ENCODE measurements at places on chromosomes 6 and 20.

DNA sequence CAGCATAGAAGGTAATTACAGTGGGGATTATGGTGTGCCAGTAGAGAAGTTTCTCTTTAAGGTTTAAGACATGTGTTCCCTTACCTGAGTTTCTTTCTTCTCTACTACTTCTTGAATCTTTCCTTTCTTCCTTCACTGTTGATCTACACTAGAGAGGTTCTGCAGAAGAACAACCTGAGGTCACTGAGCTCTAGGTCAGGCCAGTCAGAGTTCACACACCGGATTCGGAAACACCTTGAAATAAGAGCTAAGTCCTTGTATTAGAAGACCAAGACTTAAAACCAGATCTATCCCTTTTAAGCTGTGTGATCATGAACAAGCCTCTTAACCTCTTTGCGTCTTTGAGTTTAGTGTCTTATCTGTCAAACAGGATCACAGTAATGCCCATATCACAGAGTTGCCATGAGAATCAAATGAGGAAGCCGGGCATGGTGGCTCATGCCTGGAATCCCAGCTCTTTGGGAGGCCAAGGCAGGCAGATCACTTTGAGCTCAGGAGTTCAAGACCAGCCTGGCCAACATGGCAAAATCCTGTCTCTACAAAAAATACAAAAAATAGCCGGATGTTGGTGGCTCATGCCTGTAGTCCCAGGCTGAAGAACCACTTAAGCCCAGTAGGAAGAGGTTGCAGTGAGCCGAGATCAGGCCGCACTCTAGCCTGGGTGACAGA is 22.0 kb upstream of the TGM3 start:
- no peak for DNase-seq

DNA sequence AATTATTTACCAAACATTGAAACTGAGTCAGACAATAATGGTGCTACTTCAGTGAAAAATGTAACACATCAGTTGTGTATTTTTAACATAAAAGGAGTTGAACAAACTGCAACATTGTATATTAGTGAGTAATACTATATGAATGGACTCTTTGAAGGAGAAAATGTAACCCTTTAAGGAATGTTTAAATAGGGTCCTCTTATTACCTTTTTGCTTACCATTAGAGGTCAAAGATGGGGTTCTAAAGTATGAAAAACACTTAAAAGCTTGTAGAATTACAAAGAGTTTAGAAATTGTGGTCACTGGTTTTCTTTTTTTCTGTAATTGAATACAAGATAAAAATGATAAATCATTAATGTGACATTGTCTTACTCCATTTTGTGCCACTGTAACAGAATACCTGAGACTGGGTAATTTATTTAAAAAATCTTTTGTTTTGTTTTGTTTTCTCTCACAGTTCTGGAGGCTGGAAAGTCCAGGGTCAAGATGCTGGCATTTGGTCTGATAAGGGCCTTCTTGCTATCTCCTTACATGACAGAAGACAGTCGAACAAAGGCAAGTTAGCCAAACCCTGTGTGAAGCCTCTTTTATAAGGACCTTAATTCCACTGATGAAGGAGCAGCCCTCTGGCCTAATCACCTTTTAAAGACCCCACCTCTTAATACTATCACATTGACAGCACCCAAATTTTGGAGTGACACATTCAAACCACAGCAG is 43.2 kb downstream of the SESN1 start:
- DNase-seq: no peak

DNA sequence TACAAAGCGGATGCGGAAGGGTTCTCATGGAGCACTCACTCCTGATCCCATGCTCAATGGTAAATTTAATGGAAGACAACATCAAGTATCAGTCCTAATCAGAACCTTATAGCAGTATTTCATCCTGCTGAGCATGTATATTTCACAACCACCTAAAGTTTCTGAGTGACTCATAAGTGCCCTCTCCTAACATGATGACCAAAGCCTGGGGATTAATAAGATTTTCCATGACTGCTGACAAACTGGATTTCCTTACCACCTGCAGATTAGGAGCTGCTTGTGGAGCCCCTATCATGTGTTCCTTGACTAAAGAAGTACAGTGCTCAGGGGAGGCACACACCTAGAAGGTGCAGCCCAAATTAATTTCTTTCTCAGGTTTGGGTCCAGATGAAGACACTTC is 112.8 kb downstream of the INSM1 start:
- peak; percentile 39 for DNase-seq

DNA sequence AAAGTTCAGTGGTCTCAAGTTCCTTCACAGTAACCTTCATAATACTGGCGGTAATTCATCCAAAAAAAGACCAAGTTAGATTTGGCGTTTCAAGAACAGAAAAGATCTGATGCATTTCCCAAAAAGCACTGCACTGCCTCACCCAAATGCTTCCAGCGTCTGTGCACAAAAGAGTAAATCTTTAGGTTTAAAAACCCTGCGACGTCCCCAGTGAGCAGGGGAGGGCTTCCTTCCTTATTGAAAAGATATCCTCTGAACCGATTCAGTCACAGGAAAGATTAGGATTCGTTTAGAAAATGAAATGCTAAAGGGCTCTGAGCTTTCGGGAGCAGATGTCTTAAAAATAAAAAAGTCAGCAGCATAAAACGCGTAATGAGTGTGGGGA is 654 bp downstream of the TBC1D7 start:
- no peak for DNase-seq

GRCh38 chr6:26306232-26306631 is 58.8 kb upstream of the BTN3A2 start:
- DNase-seq: no peak

DNA sequence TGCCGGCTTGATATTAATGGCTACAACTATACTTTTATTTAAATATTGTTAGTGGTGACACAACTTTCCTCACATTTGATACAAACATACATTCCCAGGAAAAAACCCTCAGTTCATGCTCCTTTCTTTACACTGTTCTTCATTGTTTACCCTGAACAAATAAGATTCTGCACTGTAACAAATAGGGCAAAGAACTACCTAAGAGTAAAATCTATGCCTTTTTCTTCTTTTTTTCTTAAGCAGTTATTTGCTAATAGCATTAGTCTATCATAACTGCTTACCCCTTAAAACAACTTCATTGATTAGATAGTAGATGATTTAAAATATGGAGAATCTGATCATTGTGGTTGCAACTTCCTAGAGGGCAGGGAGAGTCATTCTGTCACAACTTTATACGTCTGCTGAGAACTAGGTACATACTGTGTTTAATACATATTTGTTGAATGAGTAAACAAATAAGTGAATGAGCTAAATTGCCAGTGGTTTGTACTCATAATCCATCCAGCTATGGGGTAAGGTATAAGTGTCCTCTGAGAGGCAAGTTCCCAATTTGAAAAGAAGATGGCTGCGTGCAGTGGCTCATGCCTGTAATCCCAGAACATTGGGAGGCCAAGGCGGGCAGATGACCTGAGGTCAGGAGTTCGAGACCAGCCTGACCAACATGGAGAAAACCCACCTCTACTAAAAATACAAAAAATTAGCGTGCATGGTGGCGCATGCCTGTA is 161.0 kb downstream of the CDK19 start:
- no peak for DNase-seq

- no peak for DNase-seq
Observed at GRCh38 chr20:33076662-33077372, 2.6 kb upstream of the BPIFB4 start.

DNA sequence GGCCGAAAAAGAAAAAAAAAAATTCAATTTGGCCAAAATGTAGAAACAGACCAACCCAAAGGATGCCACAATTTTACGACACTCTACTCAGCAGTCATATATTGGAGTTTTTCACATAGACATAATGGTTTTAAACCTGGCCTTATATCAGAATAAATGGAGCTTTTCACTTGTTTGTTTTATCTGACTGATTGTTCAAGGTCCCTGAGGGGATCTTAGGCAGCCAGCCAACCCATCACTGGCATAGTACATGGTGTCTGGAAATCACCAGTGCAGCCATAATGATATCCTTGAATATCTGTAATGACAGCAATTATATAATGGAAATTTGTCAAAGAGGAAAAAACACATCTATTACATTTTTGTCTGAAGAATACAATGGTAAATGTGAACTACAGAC is 96.9 kb downstream of the PRSS35 start:
- no peak for DNase-seq

DNA sequence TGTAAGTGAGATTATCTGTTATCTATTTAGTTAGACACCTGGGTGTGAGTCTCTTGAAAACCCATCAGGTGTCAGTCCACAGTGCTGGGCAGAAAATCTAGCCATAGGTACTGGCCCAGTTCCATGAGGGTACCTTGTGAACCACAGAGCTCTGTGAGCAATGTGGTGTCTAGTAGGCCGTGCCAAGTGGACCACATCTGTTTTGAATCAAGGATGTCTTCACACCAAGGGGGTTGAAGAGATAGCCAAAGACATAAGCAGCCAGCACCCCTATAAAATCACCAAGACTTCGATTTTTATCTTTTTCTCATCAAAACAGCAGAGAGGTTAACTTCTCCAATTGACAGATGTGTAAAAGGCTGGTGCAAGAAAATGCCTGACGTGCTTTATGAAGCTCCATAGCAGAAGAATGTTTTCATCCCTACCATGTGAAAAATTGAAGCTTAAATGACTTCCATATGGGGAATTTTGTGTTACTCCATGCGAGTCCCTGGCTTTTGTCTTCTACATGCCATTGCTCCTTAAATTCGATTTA is 368.7 kb downstream of the HAO1 start:
- DNase-seq: peak; percentile 17

DNA sequence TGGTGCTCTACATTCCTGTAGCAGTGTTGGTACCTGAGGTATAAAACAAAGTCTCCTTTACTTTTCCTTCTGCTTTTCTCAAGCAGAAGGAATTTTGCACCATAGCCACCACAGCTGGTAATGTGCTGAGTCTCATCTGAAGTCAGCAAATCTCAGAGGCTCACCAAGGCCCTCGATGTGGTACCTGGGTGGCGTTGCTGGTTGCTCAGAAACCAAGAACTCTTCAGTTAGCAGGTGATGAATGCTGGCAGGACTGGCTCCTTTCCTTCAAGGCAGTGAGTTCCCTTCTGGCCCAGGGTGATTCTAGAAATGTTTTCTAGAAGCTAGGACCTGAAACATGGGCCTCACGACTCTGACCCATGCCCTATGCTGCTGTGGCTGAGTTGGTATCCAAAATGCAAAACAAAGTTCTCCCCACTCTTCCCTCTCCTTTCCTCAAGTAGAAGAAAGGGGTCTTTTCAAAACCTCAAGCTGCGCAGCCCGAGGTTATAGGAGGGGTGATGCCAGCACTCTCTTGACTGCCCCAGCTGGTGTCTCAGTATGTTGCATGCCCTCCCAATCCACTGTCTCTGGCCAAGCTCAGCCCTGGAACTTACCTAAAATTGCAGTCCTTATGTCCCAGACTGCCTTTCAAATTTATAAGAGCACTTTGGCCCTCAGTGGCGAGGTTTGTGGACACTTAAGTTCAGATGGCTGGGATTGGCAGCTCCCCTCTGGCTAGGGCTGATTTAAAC is 592.3 kb downstream of the FRK start:
- DNase-seq: no peak

GRCh38 chr6:43175676-43176422 is 4.8 kb downstream of the SRF start:
- DNase-seq: no peak

DNA sequence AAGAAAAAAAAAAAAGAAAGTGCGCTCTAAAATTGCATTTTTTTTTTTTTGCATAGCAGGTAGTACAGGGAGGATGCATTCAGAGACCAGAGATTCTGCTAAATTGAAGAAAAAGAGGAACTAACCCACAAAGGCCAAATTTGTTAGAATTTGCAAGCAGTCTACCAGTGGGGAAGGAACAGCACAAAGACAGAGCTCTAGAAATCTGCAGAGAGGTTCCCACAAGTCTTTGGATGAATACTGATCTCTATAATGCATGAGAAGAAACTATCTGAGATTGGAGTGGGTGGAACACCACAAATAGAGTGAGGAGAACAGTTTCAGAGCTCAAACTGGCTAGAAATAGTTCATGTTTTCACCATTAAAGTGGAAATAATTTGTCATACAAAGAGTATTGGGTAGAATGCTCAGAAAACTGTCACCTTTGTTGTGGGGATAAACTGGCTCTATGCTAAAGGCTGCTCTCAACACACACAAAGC is 79.6 kb upstream of the AHI1 start:
- DNase-seq: no peak

DNA sequence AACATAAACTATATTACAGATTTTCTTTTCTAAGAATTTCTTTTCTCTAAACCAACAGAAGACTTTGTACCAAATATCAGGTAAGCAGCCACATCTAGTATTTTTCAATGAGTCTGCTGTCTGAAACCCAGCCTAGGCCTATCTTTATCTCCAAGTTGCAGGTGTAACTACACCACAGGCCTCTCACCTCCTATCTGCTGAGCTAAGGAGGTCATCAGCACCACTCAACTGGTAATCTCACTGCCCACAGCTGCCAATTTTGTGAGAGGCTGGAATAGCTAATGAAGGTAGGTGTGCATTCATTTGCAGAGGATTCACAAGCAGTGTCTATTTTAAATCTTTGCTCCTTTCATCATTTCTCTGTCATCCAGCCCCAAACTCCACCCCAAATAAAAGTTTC is 584.8 kb downstream of the HDGFL1 start:
- DNase-seq: no peak

GRCh38 chr6:163381118-163381756 is 33.3 kb upstream of the QKI start:
- no peak for DNase-seq

DNA sequence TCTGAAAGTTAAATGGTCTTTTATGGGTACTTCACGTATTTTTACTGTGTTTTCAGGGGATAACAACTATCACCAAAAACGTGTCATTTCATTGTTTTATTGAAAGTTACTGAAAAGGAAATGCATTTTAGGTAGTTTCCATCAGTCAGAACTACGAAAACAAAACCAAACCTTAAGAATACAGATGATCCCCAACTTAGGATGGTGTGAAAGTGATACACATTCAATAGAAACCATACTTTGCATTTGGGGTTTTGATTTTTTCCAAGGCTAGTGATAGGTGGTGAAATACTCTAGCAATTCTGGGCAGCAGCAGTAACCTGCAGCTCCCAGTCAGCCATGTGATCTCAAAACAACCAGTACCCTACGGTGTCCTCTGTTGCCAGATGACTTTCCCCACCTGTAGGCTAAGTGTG is 25.9 kb upstream of the EFHC1 start:
- DNase-seq: no peak

DNA sequence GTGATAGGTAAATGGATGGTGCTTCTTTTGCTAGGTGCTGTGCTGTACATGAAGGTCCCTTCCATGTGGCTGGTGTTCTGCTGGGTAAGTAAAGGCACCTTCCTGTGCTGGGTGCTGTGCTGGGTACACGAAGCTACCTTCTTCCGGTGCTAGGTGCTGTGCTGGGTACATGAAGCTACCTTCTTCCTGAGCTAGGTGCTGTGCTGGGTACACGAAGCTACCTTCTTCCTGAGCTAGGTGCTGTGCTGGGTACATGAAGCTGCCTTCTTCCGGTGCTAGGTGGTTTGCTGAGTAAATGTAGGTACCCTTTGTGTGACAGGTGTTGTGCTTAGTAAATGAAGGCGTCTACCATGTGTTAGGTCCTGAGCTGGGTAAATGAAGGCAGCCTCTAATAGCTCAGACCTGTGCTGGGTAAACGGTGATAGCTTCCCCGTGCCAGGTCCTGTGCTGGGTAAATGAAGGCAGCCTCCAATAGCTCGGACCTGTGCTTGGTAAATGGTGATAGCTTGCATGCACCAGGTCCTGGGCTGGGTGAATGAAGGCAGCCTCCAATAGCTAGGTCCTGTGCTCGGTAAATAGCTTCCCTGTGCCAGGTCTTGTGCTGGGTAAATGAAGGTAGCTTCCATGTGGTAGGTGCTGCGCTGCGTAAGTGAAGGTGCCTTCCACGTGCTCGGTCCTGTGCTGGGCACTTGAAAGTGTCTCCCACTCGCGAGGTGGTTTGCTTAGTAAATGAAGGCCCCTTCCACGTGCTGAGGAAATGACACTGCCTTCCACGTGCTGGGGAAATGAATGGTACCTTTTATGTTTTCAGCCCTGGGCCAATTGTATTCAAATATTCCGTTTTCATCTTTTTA is 115.5 kb downstream of the ERMARD start:
- no peak for DNase-seq
